ENCODE measurements at places on chromosomes 7 and 10. TPM values are rescaled to one million over a fixed set of nuclear protein-coding genes. Genes with fewer than 3 reads are reported as not detected.

The CLRN3 gene
- total RNA-seq: not detected

The ENTPD7 gene
- 3.2 TPM for total RNA-seq

DNA sequence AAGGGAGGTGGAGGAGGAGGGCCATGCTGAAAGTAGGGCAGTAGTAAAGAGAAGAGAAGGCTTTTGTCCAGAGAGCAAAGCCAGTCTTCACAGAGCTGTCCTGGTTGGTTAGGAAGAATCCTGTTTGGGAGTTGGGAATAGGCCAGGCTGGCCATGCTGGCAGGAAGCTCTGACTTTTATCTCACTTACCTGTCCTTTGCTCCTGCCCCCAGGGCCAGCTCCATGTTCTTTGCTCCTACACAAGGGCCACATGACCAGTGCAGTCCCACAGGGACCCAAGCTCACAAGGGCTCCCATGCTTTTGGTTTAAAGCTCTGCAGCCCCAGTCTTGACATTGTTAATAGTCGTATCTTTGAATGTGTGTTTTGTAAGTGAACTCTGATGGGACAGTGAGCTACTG, 161.6 kb upstream of the KMT2E start:
- H3K4me3 ChIP-seq: no peak overlapping the region
- no peak for DNase-seq
- H3K4me1 ChIP-seq: peaks cover 1% of the 10 kb centered on the region
- H3K36me3 ChIP-seq: no peaks in the 10 kb centered on the region
- H3K27me3 ChIP-seq: no peaks in the 10 kb centered on the region

The FAM20C gene
- total RNA-seq: 0.22 TPM

DNA sequence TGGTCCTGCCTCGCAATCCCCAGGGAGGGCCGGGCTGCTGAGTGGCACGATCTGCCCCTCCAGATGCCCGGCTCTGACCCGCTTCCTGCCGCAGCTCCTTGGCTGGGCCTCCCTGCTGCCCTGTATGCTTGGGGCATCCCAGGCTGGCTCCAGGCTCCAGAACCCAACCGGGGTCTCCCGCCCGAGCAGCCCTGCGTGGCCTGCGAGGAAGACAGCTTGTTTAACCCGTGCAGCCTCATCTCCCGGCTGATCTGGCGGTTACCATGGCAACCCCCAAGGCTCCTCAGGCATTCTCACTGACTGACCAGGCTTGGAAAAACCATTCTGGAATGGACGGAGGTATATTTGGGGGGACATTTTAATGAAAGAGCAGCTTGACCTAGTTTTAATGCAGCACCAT, 232.4 kb upstream of the MYO3A start:
- no peaks in the 10 kb centered on the region for H3K4me1 ChIP-seq
- no peaks in the 10 kb centered on the region for H3K36me3 ChIP-seq
- H3K27me3 ChIP-seq: no peaks in the 10 kb centered on the region

DNA sequence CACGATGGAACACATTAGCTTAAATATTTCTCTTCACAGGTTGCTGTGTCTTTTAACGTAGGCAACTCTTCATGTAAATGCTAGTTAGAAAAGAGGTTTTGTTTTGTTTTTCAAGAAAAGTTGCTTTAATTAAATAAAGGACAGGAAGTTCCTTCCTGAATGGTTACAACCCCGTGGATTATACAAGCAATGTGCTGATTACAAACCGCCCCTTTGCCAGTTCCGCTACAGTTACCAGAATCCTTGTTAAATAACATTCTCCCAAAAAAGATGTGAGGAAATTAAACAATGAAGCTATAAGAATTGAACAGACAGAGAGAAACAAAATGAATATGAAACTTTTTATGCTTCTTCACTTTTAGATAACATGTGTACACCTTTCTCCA, 75.1 kb downstream of the LYZL2 start:
- no peak for DNase-seq
- H3K27ac ChIP-seq: no peak overlapping the region
- H3K36me3 ChIP-seq: no peaks in the 10 kb centered on the region
- no peak overlapping the region for H3K4me3 ChIP-seq

DNA sequence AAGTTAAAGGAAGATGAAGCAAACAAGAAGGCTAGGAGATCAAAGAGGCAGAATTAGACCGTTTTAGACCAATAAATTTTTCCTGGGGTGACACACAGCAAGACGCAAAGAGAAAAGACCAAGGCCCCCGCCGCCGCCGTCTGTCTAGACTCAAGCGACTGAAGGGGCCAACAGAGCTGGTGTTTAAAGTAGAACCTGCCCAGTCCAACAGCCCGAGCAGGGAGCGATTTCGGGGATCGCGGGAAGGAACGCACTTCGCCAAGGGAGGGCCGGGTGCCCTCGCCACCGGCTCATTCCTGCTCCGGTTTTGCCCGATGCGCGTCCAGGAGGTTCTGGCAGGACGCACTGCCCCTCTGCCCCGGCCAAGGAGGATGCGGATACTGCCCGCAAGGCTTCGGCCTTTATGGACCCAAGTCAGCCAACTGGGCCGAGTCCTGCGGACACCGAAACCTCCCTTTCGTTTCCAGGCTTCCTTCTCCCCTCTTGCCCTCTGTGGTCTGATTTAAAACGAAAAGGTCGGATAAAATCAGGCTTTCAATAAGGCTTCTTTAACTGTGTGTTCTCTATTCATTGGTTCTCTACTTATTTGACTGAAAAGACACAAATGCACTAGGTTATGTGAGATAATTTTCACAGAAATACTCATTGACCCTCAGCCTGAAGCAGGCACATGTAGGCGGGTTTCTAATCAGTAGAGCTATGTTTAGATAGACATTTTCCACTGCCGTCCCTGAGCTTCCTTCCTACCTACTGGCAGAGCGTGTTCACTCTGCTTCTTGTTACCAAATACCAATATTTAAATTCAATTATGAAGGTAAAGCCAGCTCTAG, 2.2 kb upstream of the HOXA7 start:
- H3K4me3 ChIP-seq: no peak overlapping the region
- H3K27ac ChIP-seq: no peak overlapping the region

The ZNF786 gene
- total RNA-seq: 6.7 TPM

GRCh38 chr7:42886893-42887505, 24.9 kb downstream of the C7orf25 start:
- H3K36me3 ChIP-seq: no peaks in the 10 kb centered on the region
- no peak for DNase-seq
- no peak overlapping the region for H3K4me3 ChIP-seq
- no peaks in the 10 kb centered on the region for H3K27me3 ChIP-seq

- H3K36me3 ChIP-seq: no peaks in the 10 kb centered on the region
- no peak for DNase-seq
- H3K27me3 ChIP-seq: no peaks in the 10 kb centered on the region
Measured at GRCh38 chr10:9254353-9254752, 1199.9 kb downstream of the GATA3 start.

- no peaks in the 10 kb centered on the region for H3K4me1 ChIP-seq
- no peaks in the 10 kb centered on the region for H3K36me3 ChIP-seq
- H3K27ac ChIP-seq: no peak overlapping the region
- no peak overlapping the region for H3K4me3 ChIP-seq
Measured at GRCh38 chr10:83522881-83523386, 616.4 kb upstream of the GHITM start.

DNA sequence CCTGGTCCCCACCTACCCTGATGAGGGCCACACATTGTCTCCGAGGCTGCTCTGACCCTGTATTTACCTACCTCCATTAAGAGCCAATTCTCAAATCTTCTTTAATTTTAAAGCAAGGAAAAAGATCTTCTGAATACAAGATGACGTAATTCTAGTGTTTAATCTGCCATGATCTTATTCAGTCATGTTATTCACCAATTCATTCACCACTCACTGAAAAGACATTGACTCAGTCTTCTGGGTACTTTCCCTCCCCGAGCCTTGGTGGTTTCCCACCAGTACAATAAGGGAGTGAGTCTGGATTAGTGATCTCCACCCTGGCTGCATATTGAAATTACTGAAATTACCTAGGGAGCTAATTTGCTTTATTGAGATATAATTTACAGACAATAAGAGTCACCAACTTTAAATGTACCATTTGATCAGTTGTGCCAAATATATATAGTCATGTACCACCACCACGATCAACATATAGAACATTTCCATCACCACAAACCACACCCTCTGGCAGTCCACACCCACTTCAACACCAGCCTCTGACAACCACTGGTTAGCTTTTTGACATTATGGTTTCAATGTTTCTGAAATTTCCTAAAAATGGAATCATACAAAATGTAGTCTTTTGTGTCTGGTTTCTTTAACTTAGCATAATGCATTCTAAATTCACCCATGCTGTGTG, 117.5 kb upstream of the UNC5B start:
- H3K4me1 ChIP-seq: no peaks in the 10 kb centered on the region
- H3K27ac ChIP-seq: no peak overlapping the region
- no peaks in the 10 kb centered on the region for H3K36me3 ChIP-seq
- no peak overlapping the region for H3K4me3 ChIP-seq

DNA sequence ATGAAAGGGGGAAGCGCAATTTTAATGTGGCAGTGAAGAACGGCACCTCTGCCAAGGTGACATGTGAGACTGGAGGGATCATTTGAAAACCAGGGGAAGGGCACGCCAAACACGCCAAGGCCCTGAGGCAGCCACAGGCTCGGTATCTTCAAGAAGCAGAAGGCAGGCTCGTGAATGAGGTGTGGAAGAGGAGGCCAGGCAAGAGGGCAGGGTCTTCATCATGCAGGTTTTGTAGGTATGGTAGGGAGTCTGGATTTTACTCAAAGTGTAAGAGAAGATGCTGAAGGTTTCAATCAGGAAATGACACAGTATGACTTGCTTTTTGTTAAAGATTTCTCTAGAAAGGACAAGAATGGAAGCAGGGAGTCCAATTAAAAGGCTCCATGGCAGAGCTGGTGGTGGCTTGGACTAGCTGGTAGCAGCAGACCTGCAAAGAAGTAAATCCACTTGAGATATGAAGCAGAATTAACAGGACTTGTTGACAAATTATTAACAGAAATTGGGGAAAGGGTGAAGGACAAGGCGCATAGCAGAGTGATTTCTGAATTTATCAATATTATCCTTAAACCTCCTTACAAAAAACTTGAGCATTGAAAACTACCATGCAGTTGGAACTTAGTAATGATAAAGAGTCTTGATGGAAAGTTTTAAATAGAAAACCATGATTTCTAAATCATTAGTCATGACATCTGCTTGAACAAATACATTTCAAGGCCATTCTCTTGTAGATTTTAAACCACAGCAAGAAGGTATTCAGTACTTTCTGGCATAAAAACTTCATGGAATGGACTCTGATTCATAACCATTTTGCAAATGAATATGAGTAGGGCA, 70.4 kb downstream of the COA1 start:
- no peak for DNase-seq
- H3K4me3 ChIP-seq: no peak overlapping the region
- H3K4me1 ChIP-seq: peaks cover 34% of the 10 kb centered on the region
- H3K27ac ChIP-seq: peak overlapping the region; percentile 48

The STOX1 gene
- 0.29 TPM for total RNA-seq

DNA sequence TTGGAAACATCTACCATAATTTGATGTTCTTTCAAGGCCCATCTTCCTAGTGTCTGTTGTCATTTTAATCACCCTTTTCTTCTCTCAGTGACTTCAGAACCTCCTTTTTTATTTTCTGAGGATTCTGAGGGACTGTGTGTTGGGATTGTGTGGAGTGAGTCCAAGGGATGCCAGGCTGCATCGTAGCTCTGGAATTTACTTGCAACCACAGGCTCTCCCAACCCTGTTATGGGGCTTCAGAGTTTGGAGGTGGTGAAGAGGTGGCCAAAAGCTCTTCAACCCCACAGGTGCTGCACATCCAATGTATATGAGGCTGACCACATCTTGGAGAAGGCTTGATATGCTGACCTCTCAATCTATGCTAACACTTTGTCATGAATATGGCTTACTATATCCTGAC, 79.5 kb upstream of the GPR141 start:
- DNase-seq: no peak
- H3K36me3 ChIP-seq: no peaks in the 10 kb centered on the region
- H3K4me1 ChIP-seq: no peaks in the 10 kb centered on the region
- H3K27ac ChIP-seq: no peak overlapping the region

The NCF1 gene
- 2.3 TPM for total RNA-seq

The HOXA11 gene
- not detected for total RNA-seq

- no peak overlapping the region for H3K4me3 ChIP-seq
- DNase-seq: no peak
- no peaks in the 10 kb centered on the region for H3K36me3 ChIP-seq
- no peak overlapping the region for H3K27ac ChIP-seq
- no peaks in the 10 kb centered on the region for H3K4me1 ChIP-seq
Measured at GRCh38 chr10:3272300-3272699, 99.7 kb upstream of the PITRM1 start.

DNA sequence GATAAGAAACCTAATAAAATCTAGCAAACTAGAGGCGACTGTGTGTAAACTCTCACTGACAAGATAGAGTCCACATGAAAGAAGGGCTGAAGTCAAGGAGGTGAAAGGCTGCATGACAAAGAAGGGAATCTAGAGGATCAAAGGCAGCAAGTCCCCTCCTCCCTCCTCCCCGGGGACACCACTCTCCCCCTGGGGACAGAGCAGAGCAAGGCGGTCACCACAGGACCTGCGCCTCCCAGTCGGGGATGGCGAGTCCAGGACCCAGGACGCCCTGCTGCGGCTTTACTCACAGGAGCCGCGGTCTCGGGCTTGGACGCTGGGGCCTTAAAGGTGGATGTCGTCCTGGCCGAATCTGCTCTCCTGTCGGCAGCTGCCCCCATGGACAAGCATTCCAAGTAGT, 22.4 kb downstream of the BRI3 start:
- DNase-seq: no peak
- no peaks in the 10 kb centered on the region for H3K27me3 ChIP-seq
- H3K36me3 ChIP-seq: no peaks in the 10 kb centered on the region
- no peaks in the 10 kb centered on the region for H3K4me1 ChIP-seq
- no peak overlapping the region for H3K4me3 ChIP-seq

- no peaks in the 10 kb centered on the region for H3K4me1 ChIP-seq
- no peaks in the 10 kb centered on the region for H3K27me3 ChIP-seq
- no peak for DNase-seq
Measured at GRCh38 chr7:128014811-128015210, 16.4 kb downstream of the LRRC4 start.

The CPA2 gene
- total RNA-seq: not detected

GRCh38 chr10:23422003-23422411, 16.9 kb upstream of the OTUD1 start:
- no peak overlapping the region for H3K27ac ChIP-seq
- no peak for DNase-seq
- no peaks in the 10 kb centered on the region for H3K36me3 ChIP-seq
- H3K4me3 ChIP-seq: no peak overlapping the region
- H3K4me1 ChIP-seq: no peaks in the 10 kb centered on the region
- no peaks in the 10 kb centered on the region for H3K27me3 ChIP-seq

DNA sequence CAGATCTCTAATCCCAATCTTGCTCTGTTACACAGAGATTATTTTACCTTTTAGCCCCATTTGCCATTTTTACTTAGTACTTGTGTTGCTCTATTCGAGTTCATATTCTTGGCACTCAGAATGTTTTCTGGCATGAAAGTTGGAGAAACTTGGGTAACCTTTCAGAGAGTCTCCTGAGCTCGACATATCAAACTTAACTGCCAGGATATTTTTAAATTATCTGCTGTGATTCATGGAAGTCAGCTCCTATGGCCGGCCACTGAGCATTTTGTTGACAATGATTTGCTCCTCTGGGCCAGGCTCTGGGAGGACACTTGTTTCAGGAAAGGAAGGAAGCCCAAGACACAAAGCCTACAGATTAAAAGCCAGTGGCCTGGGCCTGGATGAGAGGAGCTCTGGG, 396.7 kb downstream of the TNS3 start:
- H3K27me3 ChIP-seq: no peaks in the 10 kb centered on the region
- no peak overlapping the region for H3K4me3 ChIP-seq
- no peaks in the 10 kb centered on the region for H3K4me1 ChIP-seq

- no peaks in the 10 kb centered on the region for H3K4me1 ChIP-seq
- no peaks in the 10 kb centered on the region for H3K27me3 ChIP-seq
- no peak overlapping the region for H3K4me3 ChIP-seq
- no peaks in the 10 kb centered on the region for H3K36me3 ChIP-seq
Measured at GRCh38 chr10:21432266-21432665, 93.2 kb downstream of the SKIDA1 start.

The SFRP4 gene
- not detected for total RNA-seq

The NUTM2A gene
- not detected for total RNA-seq

Data from naive thymus-derived CD4-positive, alpha-beta T cell (primary cell).